ENCODE measurements at places on chromosomes 6 and 20.

DNA sequence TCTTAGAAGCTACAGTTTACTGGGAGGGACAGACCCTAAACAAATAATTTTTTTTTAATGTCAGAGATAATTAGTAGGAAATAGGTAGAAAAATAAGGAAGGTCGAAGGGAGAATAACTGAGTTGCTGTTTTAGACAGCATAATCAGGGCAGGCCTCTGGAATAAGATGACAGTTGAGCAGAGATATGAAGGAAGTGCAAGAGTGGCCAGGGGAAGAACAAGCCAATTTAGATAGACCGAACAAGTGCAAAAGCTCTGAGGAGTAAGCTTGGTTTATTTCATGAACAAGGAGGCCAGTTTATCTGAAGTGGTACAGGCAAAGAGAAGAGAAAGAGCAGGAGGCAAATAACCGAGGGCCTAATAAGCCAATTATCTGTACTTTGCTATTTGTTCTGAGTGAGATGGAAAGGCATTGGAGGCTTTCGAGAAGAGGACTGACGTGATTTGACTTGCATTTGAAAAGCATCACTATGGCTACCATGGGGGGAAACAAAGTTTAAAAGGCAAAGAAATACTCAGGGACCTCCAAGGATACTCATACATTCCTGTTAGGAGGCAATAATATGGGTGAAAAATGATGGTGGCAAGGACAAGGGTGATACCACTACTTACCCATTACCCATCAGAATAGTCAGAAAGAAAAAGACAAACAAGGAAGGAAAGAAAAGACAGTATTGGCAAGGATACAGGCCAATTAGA is 19.7 kb downstream of the PROCR start:
- DNase-seq, result no peak

DNA sequence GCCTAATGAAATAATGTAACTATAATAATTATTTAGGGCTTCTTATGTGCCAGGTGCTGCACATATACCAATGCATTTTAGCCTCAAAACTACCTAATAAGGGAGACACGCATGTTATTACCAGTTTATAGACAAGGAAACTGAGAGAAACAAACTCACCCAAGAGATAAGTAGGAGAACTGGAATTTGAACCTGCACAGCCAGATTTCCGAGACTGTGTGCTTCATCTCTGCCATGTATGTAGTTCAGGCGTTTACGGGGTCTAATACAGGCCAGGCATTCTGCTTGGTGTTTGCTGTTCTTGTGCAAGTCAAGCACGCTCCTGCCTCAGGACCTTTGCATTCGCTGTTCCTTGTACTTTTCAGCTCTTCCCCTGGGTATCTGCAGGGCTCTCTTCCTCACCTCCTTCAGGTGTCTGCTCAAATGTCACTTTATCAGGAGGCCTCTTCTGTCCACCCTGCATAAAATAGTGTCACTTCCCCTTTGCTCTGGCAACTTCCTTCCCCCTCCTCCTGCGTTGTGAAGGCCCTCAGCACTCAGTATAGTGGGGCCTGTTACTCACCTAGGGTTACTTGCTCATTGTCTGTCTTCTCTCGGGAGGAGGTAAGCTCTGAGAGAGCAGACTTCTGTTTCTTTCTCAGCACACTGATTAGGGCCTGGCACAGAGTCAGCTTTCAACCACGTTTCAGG is 6.1 kb upstream of the NSFL1C start:
- DNase-seq, result no peak

DNA sequence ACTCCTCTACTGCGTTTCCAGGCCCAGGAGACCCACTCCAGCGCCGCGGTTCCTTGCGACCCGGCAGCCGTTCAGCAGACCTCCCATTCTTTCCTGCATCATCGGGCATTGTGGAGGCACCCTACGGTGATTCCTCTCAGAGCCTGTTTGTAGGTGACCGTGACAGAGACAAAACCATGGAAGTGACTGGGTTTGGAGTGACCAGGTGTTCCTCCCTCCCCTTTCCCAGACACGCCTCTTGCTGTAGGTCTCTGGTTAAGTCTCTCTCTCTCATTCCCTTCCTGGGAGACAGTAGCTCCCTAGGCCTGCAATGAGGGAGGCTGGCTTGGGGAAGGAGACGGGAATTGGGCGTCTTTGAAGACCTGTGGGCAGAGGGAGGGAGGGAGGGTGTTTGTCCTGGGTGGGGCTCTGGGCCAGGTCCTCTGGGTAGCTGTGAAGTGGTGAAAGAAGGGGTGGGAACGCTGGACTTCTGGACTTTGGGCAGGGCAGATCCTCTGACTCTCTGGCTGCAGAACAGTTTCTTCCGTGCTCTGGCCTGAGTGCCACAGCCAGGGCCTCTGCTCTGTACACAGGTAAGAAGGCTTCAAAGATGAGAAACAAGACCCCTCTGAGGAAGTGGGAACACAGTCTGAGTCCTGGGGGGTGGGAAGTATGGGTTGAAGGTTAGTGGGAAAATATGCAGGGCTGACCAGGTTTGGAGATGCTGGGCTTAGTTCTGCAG is 763 bp downstream of the KLC4 start:
- no peak for DNase-seq

DNA sequence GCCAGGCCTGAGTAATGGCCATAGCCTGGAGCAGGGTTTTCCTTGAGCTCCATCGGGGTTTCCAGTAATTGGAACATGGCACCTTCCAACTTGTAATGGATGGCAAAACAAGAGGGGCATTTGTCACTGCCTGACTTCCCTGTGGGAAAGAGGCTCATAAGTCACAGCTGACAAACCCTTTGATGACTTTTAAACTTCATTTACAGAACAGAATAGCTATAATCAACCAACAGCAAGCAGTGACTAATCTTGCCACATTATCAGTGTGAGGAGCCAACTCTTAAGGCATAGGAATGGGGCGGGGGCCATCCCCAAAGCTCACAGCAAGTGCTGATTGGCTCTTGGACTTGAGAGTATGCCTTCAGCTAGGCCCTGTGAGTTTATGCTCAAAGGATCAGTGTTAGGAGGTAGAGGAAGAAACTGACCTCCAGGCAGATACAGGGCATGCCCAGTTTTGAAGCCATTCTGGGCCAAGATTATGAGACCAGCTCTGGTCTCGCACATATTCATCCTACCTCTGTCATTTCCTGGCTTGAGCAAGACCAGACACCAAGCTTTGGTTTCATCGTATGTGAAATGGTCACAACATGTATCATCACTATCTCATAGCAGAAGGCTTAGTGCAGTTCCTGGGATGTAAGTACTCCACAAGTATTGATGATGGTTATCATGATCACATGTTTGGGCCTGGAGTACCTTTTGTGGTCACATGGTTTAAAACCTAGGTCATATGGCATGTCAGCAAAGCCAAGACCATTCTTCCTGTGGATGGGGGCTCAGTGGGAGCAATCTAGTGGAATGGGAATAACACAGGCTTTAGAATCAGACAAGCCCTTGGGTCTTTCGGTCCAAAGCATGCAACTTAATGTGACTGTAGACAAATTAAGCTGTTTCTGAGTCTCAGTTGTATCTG is 49.2 kb downstream of the EIF2S2 start:
- DNase-seq, result no peak

- no peak for DNase-seq
These were observed 118.0 kb upstream of the ARID1B start for GRCh38 chr6:156658966-156659821.

DNA sequence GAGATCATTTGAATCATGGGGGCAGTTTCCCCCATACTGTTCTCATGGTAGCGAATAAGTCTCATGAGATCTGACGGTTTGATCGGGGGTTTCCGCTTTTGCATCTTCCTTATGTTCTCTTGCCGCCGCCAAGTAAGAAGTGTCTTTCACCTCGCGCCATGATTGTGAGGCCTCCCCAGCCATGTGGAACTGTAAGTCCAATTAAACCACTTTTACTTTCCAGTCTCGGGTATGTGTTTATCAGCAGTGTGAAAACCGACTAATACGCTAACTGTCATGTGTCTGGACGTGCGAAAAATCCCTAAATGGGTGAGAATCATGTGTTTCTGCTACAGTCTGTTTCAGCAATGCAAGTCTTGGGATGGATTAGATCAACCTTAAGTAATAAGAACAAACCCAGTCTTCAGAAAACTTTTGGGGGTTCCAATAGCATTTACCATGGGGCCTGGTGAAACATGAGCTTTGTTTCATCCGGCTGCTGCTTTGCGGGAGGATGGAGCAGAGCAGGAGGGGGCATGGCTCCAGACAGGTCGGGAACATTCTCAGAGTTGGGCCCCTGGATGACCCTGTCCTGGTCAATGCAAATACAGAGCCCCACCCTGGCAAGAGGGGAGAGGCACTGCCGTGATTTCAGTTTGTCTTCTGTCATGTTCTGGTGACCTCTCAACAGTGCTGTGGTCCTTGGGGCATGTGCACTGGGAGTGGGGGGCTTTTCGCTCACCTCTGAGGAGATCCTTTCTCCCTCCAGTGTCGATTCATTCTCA is 41.5 kb downstream of the CTCFL start:
- no peak for DNase-seq

DNA sequence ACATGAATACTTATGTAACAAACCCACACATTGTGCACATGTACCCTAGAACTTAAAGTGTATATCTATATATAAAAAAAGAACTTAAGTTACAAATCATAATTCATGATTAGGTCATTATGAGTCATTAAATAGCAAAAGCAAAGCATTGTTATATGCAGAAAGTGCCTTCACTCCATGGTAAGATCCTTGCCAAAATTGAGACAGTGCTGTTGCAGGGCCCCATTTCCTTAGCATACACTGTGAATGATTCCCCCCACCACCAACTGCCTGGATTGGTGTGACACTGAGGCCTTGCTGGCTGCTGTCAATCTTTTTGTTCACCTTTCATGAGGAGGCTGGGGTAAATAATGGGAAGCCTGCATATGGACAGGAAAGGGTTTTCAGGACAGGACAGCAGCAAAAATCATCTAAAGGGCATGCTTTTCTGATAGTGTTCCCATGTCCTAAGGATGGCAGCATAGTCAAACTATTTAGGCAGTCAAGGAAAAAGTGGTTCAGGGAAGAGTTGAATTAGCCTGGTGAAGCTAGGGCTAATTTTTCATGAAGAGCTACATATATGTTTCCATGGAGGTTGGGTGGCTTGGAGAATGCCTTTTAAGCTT is 188.2 kb upstream of the ASCC3 start:
- no peak for DNase-seq

GRCh38 chr6:139857143-139857542 is 482.7 kb upstream of the CITED2 start:
- DNase-seq, result no peak

DNA sequence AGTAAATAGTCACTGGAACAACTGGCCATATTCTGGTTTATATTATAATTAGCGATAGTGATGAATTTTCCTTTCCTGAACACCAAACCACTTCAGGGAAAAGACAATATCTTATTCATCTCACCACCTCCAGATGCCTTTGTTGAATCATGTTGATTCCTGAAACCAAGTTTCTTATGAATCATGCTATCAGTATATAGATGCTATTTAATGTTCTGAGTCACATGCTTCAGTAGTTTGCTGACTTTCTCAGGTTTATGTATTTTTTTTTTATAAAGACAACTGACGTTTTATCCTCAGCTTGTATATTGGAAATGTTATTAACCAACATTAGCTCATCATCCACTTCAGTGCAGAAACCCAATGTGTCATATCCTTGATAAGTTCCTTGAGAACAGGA is 710.2 kb upstream of the POU3F2 start:
- no peak for DNase-seq

DNA sequence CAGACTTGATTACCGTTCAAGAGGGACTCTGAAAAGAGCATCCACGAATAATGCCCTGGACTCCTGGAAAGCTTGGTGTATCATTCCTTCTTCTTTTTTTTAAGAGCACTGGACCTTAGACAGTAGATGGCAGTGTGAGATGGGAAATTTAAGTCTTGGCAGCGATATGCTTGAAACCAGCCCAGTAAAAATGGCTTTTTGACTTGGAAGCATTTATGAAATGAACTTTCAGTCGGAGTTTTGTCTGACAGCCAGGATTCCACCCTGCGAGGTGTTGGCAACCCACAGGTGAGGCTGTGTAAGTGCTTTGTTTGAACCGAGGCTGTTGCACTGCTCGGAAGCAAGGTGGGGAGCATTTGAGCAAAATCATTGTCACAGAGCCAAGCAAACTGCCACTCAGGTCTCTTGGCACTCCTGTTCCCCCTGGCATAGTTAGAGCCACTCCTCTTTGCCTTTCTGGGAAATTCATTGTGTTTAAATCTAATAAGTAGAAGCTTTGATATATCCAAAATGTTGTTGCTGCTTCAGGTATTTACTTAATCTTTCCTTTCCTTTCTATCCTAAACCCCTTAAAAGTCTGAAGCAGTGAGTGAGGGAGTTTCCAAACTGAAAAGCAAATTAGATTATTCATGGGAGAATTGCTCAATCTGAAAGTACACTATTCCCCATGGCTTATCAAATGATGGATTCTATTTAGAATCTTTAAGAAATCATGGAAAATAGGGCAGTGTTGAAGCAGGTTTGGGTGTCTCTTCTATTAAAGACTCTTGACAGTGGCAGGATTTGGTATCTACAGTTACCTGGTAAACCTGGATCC is 272.8 kb upstream of the SLC35B3 start:
- no peak for DNase-seq

- DNase-seq, result no peak
These were observed 17.8 kb downstream of the LRFN2 start for GRCh38 chr6:40569162-40569910.

DNA sequence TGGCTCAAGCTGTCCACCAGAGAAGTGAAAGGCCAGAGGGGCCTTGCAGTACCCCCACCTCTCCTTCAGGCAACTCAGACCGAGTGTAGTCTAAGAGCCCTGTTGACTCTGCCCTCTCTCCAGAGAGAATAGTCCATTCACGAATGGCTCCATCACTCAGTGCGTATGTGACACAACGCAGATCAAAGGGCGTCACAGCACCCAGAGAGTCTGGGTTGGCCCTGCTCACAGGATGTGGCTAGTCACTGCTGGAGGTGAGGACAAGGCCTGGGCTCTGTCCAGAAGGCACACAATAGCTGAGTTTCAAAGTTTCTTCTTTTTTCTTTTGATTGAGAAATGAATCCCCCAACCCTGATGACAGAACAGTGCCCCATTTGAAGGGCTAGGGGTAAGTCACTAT is 74.1 kb downstream of the TRMT11 start:
- DNase-seq, result no peak

GRCh38 chr20:54995553-54995952 is 520.2 kb downstream of the DOK5 start:
- no peak for DNase-seq

- DNase-seq, result no peak
These were observed 30.0 kb upstream of the UBR2 start for GRCh38 chr6:42533794-42534193.

- DNase-seq, result peak; percentile 90
These were observed at the start of gene RANBP9 for GRCh38 chr6:13711733-13712598. TSS of gene RANBP9 (minus strand) at chr6:13711835. CDS start at chr6:13711505, 330 bp downstream.
